ENCODE measurements at places on chromosomes 12 and 14.

GRCh38 chr14:81324011-81324410 lies 76.1 kb downstream of the STON2 start:
- DNase-seq: peak; percentile 35

- DNase-seq: no peak
Measured at GRCh38 chr12:131640525-131640924, 70.4 kb upstream of the SFSWAP start.

- DNase-seq: no peak
Measured at GRCh38 chr12:129106772-129107171, 253.5 kb downstream of the GLT1D1 start.

- no peak for DNase-seq
Measured at GRCh38 chr12:19200261-19200660, 70.7 kb downstream of the PLEKHA5 start.

- no peak for DNase-seq
Measured at GRCh38 chr14:21384494-21384851, 654 bp upstream of the SUPT16H start.

- DNase-seq: no peak
Measured at GRCh38 chr14:68630081-68630571, 162.7 kb downstream of the ZFP36L1 start.

DNA sequence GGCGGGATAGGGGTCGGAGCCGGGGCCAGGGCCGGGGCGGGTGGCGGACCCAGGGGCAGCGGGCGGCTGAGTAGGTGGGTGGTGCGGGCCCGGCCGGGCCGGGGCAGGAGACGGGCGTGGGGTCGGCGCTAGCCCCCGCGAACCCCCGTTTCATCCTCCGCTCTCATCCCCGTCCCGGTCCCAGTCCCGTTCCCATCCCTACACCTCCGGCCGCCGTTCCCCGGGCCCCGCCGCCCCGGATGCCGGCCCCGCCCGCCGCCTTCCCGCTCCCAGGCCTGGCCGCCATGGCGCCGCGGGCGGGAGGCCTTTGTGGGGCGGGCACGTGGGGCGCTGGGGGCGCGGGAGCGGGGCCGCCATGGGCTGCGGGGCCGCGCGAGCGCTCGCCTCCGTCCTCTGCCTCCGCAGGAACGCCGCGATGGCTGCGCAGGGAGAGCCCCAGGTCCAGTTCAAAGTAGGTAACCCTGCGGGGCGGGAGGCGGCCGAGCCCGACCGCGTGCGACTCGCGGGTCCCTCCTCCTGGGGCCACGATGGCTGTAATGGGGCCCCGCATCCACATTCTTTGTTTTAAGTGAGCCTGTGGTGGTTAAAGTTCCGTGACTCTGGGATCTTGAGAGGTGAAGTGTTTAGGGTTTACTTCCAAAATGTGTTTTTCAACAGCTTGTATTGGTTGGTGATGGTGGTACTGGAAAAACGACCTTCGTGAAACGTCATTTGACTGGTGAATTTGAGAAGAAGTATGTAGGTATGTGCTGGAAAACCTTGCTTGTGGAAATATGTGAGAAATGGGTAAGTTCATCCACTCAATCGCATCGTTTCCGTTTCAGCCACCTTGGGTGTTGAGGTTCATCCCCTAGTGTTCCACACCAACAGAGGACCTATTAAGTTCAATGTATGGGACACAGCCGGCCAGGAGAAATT lies 572 bp downstream of the RAN start:
- peak; percentile 66 for DNase-seq

- peak; percentile 33 for DNase-seq
Measured at GRCh38 chr14:54567224-54567638, 303 bp downstream of the SAMD4A start.

DNA sequence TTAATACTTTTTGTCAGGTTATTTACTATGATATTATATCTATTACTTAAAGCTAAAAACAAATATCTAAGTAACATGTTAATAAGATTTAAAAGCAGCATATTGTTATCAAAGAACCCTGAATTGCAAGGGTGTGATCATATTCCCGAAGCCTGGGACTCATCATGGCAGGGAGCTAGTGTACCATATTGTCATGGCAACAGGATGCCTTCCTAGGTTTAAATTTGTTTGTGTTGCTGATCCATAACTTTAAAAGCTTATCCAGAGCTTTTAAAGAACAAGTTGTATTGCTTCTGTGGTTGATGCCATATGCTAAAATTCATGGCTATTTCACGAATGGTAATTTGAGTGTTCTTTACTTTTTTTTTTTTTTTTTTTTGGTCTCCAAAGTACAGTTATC lies 500.5 kb downstream of the NAV3 start:
- no peak for DNase-seq

- peak; percentile 5 for DNase-seq
Measured at GRCh38 chr12:26299751-26300150, 104.4 kb downstream of the SSPN start.

DNA sequence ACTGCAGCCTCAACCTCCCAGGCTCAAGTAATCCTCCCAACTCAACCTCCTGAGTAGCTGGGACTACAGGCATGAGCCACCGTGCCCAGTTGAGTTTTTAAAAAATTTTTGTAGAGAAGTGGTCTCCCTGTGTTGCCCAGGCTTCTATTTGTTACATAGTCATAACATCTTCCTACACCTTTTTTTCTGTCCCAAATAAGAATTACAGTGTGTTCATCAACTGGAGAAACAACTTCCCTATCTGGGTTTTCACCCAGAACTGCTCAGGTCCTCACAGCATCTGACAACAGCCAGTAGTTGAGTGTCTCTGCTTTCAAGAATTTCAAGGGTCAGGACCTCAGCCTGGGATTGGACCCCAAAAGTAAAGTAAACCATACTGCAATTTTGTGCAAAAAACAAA lies 235.2 kb upstream of the AMIGO2 start:
- DNase-seq: no peak

Data from erythroblast (primary cell).